ENCODE measurements at places on chromosomes 11 and 22.

DNA sequence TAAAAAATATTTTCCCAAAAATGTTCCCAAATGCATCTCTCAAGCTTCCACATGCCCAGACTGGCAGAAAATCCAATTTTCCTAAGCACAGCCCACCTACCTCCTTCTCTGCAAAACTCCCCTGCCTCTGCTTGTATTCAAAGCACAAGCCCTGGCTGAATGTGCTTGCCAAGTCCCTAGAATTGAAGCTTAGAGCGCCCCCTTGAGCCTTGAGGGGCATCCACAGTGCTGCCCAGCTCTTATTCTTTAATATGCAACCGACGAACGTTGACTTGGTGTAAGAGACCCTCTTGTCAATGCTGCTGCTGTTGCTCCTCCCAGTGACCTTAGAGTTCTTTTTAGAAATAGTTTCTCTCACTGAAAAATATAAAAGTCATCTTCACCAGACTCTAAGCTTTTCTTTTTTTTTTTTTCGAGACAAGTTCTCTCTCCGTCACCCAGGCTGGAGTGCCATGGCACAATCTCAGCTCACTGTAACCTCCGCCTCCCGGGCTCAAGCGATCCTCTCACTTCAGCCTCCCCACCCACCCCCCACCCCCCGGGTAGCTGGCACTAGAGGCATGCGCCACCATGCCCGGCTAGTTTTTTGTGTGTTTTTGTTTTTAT is 63.5 kb upstream of the CAPRIN1 start:
- peak; percentile 60 for DNase-seq

DNA sequence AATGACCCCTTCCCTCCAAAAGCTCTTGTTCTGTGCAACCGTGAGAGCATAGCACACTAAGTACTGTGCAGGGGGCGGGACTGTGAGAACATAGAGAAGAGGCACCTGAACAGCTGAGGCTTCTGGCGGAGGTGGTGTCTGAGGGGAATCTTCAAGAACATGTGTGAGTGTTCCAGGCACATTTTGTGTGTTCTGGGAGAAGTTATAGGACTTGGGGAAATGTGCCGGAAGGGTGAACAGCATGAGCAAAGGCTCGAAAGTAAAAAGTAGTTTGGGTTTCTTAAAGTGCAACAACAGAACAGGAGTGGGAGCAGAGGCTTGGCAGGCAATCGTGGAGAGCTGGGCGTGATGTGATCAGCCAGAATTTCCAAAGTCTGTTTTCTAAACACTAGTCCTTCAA is 12.4 kb upstream of the SYN3 start:
- no peak for DNase-seq

- DNase-seq: no peak
These were observed 12.8 kb downstream of the DGCR2 start for GRCh38 chr22:19109198-19110063.

DNA sequence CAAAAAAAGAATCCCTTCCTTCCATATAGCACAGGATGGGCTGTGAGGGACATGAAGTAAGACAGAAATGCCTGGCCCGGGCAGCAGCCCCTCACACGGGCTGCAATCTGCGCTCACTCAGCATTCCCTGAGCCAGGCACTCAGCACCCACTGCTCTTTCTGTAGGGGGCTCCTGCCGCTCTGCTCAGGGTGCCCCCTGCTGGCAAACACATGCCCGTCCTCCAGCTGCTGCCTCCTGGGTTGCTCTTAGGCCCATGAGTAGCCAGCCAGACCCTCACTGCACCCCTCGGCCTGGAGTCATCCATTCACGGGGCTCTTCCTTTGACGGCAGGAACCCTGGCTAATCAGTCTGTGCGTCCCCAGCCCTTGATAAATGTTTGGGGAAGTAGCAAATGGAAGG is 6.9 kb downstream of the MCAT start:
- DNase-seq: no peak

DNA sequence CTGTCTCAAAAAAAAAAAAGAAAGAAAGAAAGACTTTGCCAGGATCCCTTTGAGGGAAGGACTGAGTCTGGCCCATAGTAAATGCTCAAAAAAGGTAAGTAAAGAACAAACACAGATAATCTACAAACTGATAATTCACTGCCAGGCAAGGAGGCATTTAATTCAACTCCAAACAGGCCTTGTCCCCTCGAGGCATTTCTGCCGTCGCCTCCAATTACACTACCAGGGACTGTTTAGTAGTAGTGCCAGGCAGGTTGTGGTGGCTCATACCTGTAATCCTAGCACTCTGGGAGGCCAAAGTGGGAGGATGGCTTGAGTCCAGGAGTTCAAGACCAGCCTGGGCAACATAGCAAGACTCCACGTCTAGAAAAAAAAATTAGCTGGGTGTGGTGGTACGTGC is 43.7 kb downstream of the PC start:
- DNase-seq: no peak

DNA sequence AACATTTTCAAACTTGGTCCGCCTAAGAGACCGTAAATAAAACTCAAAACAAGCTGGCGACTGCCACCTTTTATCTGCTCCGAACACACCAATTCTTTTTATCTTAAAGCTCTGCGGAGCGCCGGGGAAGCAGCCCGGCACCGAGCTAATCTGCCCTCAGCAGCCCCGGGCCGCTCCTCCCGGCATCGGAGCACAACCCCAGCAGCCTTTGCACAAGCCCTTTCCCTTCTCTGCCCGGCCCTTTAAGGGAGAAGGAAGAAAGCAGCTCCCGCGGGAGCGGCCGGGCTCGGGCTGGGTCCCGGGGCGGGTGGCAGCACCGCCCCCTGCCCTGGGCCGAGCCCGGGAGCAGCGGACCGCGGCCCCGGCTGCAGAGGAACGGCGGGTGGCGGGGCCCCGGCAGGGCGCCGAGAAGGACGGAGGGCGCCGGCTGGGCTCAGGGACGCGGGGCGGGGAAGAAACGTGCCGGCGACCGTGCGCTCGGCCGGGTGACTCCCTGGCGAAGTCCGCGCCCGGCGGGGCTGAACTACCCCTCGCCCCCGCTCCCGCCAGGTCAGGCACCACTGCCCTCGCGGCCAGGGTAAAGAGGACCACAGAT is 133.6 kb upstream of the C11orf58 start:
- no peak for DNase-seq

DNA sequence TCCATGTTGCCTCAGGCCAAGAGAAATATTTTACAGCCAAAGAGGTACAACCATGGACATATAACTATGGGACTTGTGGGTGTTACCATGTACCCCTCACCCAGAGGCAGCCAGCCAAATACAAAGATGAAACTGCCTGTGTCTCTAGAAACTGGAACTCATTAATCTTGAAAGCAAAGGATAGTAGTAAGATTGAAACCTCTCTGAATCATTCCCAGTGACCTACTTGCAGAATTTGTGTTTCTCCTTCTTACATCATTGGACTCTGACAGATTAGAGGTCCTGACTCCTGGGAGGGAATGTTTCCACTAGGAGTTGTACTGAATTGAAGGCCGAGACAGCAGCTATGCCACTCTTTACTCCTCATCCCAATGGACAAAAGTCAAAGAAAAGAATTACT is 257.4 kb upstream of the UBASH3B start:
- DNase-seq: no peak

DNA sequence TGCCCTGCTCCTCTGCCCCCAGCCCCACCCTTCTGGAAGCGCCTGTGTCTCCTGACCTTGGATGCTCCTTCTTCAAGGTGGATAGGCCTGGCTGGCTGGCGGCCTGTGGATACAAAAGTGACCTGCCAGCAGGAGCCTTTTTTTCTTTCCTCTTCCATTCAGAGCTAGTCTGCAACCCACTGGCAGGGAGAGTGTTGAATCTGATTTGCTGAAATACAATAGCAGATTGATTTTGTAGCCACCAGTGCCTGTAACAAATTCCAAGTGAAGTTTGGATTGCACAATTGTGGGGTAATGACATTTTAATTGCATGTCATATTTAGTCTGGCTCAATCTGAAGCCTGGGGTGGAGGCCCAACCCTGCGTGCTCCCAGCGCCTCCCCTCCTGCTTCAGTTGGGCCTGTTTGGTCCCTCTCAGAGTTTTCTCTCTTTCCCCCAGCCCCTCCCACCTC is 97.2 kb downstream of the GRIK4 start:
- DNase-seq: no peak

- no peak for DNase-seq
These were observed 41.3 kb downstream of the XKR3 start for GRCh38 chr22:16783930-16784354.

DNA sequence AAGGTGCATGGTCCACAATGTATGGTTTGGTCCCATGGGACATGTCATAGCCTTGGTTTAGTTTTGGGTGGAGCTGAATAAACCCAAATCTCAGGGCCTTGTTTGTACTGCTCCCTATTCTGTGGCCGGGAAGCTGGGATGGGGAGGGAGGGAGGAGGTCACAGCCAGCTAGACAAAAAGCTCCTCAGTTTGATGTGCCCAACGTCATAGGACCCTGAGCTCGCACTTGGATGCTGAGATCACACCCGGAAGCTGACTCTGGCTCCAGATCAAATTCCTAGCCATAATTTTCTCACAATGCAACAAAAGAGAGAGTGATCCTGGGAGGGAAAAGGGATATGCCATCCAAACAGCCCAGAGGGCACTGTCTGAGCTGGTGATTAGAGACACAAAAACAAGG is 1.5 kb downstream of the HSPB2 start:
- peak; percentile 85 for DNase-seq

DNA sequence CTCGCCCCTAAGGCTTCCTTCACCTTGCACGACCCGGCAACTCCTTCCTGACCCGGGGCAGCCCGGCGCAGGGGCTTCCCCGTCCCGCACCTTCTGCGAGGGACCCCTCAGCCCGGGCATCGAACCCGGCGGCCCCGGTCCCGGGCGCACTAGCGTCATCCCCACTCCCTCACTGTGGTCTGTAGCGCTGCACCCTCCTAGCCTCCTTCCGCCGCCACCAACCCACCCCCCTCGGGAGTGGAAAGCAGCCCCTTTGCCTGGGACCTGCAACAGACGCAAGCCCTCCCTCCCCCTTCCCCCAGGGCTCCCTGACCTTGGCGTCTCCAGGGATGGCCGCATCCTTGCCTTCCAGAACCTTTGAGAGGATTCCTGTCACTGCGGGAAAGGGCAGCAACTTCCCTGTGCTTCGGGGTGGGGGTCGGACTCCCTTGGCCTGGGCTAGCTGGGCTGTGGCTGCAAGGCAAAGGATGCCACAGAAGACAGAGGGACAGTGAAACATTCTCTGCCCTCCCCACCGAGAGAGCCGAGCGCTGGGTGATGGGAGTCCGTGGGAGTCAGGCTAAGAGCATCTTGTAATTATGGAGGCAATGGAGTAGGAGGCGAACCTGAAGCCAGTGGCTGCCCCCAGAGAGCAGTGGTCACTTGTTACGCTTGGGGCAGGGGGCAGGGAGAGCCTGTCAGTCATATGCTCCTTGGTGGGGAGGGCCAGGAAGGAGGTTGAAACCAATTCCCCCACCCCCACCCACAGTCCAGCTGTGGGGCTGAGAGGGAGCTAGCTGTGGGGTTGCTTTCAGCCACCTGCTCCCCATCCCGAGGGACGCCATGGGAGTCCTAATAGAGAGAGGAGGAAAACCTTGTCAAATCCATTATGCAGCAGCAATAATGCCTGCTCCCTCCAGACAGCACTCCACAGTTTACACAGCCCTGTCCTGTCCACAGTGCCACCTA is 920 bp downstream of the TMEM132A start:
- DNase-seq: no peak

DNA sequence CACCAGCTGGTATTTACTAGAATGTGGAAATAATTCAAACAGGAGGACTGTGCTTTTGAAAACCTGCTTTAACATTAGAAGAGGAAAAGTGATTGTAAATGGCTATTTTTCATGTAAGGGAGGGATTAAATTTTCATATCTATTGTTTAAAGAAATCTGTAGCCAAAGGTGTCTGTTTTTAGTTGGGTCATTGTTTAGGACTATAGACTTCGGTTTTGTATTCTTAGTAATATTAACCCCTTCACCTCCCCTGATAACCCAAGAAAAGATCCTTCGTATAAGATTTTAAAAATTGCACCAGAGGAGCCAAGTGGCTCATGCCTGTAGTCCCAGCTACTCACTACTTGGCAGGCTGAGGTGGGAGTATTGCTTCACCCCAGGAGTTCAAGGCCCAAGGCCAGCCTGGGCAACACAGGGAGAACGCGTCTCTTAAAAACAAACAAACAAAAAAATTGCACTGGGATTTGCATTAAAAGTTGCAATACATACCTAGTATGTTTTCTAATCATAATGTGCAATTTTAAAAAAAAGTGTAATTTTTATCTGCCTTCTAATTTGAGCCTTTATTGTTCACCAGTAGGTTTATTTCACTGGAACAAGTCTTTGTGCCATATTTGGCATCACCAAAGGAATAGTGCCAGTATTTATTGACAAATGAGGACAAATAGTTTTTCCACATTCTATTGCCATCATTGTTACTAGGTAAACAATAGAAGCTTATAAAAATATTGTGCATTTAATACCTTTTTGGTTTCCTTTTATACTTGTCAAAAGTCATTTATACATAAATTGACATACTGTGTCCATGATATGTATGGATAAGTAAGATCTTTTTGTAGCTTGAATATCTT is 34.3 kb downstream of the MTMR3 start:
- no peak for DNase-seq

- peak; percentile 62 for DNase-seq
These were observed 37.6 kb upstream of the RIC3 start for GRCh38 chr11:8206251-8207079.

GRCh38 chr11:133638921-133639320 is 106.6 kb upstream of the OPCML start:
- DNase-seq: no peak

- DNase-seq: no peak
These were observed 232.6 kb downstream of the FAT3 start for GRCh38 chr11:92457250-92457649.

DNA sequence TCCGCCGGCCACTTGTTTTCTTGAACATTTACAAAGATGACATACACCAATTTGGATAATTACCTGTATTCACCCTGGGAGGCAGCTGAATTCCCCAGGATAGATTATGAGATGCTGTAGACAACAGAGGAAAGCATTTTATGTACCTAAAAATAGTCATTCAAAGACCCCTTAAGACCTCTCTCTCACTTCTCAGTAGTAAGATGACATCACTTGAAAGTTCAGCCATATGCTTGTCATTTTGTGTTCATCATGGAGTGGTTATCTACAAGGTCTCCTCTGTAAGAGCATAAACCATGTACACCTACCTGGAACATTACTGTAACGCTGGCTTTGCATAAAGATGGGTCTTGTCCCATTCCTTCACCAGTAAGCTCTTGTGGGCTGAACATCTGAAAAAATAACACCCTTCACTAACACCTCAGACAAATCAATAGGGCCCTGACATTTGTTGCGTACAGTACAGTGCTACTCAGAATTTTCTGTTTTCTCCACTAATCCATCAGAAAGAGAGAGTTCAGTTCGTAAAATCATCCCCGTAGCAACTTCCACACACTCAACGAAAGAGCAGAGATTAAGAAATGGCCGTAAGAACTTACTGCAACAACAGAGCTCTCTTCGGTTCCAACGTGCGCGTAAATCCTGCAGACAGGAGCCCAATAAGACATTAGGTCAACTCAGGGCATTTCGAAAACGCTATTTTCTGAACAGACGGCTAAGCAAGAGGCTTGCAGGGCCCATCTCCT is 15.6 kb upstream of the WDR74 start:
- DNase-seq: no peak

- DNase-seq: no peak
These were observed 50.4 kb upstream of the RBFOX2 start for GRCh38 chr22:36079041-36079440.

- DNase-seq: no peak
These were observed 59.9 kb upstream of the SHISAL1 start for GRCh38 chr22:44372611-44373010.

GRCh38 chr11:111440416-111441205 is 61.5 kb upstream of the POU2AF1 start:
- DNase-seq: no peak

All from nucleus accumbens (tissue), 56 donors.